Activated CD4-positive, alpha-beta T cell treated with anti-CD3 and anti-CD28 coated beads for 4 hours (primary cell): ENCODE measurements at places on chromosomes 2 and 18.

DNA sequence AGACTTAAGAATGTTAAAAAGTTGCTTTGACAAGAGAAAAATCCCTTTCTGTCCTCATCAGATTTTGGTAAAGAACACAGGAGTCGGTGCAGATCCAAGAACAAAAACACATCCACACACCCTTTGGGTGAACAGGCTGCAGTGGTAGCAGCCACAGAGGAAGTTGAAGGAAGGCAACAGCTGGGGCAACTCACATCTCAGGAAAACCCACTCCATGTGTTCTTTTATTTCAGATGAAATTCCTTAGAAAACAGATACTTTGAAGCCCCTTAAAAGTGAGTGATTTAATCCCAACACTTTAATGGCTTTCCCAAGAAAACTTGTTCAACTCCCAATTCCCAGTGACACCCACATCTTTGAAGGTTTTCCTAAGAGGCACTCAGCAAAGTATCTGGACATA is 271.3 kb downstream of the ICOS start:
- DNase-seq, result no peak

GRCh38 chr2:182870227-182870626 is 3.8 kb upstream of the FRZB start:
- DNase-seq, result no peak

DNA sequence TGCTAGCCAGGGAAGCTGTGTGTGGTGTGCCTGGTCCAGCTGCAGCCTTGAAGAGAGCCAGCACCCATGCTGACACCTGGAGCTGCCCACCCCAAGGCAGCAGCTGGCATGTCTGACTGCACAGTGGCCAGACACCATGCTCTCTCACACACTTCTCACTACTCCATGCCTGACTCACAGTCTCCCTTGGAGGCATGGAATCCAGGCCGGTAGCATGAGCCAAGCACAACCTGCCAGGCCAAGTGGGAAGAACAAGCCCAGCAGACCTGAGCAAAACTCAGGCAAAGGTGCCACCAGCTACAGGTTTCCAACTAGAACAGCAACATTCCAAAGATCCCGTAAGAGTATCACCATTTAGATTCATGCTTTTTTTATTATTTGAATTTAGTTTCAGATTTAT is 625.3 kb upstream of the LRRTM4 start:
- DNase-seq, result no peak

- no peak for DNase-seq
These were observed 45.3 kb upstream of the CTLA4 start for GRCh38 chr2:203822240-203822639.

GRCh38 chr2:144162652-144163051 is 357.3 kb downstream of the ZEB2 start:
- DNase-seq, result peak; percentile 29
